Inflammatory macrophage treated with lipopolysaccharide for 1 hour (primary cell): ENCODE measurements at places on chromosomes 16 and 17.

DNA sequence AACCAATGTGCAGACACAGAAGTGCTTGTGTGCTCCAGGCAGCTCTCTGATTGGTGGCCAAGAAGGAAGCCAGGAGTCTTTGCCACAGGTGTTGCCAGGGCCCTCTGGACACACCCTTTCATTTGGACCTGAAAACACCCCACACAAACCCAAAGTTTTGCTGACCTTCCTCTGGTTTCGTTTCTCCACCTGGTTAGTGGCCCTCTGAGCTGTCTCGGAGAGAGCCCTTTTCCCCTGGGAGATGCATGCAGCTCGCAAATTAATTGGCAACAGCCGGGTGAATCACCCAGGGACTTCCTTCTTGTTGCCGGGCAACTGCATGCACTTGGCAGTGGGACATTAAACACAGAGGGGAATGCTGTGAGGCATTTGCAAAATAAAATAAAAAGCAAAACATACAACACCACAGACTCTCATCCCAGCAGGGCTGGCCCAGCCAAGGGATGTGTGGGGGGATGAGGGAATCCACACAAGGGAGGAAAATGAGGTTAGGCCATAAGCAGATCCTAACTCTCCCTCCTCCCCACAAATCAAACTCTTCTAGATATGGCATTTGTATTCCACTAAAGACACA lies 286.6 kb downstream of the SOX9 start:
- DNase-seq, result no peak

GRCh38 chr16:82895843-82896242 lies 269.1 kb downstream of the CDH13 start:
- no peak for DNase-seq

DNA sequence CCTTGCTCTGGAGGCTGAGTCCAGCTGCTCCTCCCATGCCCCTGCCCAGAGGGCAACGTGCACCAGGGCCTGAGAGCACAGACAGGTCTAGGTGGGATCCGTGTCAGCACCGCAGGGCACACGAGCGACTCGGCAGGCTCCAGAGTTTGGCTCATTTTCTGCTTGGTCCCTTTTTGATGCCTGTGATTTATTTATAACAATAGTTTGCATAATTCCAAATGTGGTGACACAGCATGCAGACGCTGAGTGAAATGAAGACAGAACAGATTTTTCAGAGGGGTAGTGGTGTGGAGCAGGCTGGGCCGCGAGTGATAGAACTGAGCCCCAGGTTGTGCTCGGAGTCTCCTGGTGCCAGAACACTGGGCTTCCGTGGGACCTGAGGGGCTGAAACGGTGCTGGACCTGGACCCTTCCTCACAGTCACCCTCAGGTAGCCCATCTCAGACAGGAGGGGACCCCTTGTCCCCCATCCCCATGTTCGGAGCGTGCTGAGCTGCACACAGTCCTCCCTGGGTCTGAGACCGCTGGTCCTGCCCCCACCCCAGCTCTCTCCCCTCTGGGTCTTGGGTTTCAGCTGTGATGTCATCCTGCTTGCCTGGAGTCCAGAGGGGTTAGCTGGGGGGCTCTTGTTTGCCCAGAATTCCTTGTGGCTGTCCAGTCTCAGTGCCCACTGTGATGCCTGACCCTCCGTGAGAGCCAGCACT lies 95.9 kb downstream of the METRNL start:
- DNase-seq, result no peak

DNA sequence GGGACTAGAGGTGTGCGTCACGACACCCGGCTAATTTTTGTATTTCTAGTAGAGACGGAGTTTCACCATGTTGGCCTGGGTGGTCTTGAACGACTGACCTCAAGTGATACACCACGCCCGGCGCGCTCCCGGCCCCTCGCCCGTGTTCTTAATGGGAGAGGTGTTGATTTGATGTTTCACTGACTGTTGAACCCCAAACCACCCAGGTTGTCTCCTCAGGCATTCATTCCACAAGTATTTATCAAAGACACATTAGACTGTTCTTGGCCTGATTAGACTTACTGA lies 1.4 kb downstream of the CENPN start:
- DNase-seq, result no peak

GRCh38 chr16:86625821-86626220 lies 47.5 kb downstream of the FOXL1 start:
- DNase-seq, result no peak

GRCh38 chr17:61152898-61153297 lies 246.7 kb upstream of the TBX2 start:
- DNase-seq, result no peak

DNA sequence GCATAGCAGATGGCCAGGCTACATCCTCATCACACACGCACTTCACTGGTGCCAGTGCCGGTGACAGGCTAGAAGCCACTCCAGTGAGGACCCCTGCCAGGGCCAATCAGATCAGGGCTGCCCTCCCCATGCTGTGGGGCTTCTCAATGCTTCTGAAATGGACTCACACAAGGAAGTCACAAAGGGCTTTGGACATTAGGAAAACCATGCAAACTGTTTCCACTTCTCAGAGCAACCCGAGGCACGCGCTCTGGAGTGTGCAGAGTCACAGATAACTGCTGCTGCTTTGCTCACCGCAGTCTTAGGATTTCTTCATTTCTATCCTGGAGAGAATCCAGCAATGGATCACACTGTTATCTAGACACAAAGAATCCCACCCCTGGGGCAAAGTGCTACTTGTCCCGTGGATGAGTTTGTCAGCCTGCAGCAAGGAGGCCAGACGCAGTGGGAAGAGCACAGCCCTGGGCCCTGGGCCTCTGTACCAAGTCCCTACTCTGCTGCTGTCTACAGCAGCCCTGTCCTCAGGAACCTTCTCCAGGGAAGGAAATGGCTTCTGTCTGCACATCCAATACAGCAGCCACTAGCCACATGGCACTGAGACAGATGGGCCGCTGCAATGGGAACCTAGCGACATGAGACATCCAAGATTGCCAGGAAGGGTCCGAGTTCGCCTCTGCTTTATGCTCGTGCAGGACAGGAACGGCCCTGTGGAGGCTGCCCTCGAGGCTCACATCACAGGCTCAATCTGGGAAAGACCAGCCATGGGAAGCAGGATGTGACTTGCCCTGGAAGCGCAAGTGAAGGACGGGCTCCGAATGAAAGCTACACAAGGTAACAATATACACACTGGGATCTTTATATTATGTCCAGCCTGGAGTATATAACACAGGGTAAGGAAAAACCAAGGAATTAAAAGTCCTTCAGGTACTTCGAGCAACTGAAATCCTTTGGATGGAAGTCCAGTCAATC lies 169.3 kb downstream of the ZFHX3 start:
- peak; percentile 49 for DNase-seq

DNA sequence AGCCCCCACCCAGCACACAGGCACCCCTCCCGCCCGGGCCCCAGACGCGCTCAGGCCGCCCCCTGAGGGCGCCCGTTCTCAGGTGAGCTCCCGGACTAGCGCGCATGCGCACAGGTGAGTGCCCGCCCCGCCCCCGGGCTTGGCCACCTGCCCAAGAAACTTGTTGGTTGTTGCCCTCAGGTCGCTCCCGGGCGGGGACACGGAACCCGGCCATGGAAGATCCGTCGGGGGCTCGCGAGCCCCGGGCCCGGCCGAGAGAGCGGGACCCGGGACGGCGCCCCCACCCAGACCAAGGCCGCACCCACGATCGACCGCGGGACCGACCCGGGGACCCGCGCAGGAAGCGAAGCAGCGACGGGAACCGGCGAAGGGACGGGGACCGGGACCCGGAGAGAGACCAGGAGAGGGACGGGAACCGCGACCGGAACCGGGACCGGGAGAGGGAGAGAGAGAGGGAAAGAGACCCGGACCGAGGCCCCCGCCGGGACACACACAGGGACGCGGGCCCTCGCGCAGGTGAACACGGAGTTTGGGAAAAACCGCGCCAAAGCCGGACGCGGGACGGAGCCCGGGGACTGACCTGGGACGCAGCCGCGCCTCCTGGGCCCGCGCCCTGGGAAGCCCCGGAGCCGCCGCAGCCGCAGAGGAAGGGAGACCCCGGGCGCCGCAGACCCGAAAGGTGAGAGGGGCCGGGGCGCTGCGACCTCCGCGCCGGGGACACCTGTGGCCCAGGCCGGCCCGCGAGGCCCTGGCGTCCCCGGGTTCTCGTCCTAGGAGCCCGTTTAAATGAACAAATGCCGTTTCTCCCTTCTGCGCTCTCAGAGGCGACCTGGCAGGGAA lies at the start of gene MARVELD3:
Gene MARVELD3 (plus strand): TSS at position 167 of the 840 bp plus-strand sequence. CDS start 46 bp downstream, at position 213.
- no peak for DNase-seq

DNA sequence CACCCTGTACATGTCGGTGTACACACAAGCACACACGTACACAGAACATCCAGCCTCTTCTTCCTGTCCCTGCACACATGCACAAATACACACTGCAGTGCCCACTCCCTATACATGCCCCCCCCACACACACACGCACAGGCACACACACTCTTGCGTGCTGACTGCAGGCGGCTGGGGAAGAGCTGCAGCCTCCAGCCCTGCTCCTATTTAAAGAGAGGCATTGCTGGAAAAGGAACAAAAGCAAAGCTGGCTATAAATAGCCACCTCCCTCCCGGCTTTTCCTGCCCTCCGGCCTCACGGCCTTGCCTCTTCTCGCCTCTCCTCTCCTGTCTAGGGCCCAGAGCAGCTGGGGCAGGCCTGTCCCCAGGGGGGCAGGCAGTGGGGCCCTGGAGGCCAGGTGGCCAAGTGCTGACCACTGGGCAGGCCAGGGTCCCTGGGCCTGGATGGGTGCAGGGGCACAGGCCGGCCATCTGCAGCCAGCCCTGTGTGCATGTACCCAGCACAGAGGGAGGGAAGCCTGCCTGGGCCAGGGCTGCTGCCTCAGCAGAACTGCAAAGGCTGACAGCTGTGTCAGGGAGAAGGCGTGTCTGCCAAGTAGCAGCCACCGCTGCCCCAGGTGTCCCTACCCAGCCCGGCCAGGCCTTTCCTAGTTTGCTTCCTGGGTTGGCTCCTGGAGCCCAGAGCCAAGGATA lies 25.4 kb downstream of the RTN4RL1 start:
- no peak for DNase-seq

DNA sequence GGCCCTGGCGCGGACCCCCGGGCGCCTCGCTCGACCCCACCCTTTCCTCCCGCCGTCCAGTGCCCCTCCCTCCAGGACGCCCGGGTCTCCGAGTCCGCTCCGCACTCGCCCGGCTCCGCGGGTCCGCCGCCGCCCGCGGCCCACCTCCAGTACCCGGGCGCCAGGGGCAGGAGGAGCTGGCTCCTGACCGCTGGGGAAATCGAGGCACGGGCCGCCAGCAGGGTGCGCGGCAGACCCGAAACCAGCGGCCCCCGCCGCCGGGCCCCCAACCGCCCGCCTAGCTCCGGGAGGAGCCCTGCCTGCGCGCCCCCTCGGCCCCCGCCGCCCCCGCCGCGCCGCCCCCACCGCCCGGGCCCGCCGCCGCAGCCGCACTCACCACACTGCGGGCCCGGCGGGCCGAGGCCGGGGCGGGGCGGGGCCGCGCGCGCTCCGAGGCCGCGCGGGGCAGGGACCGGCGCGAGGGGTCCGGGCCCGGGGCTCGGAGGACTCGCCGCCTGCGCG lies 333 bp downstream of the MAFG start:
- DNase-seq, result no peak

GRCh38 chr16:25031132-25031440 lies 15.9 kb upstream of the ARHGAP17 start:
- no peak for DNase-seq

DNA sequence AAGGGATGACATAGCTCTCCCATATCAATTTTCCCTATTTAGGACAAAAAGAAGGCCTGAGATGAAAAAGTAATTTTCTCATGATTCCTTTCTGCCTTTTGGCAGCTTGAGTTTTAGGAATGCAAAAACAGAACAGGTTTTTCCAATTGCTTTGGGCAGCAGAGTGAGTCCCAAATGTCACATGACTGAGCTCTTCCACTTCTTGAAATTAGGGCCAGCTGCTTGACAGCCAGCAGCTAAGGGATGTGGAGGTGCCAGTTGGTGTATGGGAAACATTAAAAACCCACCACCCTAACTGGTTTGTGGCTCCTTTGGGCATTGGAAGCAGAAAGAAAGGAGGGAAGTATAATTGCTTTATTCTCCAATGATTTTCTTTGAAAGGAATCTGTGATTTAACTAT lies 133.8 kb upstream of the FAM20A start:
- DNase-seq, result no peak

- no peak for DNase-seq
Measured at GRCh38 chr17:29800457-29800856, 129.6 kb downstream of the SSH2 start.

DNA sequence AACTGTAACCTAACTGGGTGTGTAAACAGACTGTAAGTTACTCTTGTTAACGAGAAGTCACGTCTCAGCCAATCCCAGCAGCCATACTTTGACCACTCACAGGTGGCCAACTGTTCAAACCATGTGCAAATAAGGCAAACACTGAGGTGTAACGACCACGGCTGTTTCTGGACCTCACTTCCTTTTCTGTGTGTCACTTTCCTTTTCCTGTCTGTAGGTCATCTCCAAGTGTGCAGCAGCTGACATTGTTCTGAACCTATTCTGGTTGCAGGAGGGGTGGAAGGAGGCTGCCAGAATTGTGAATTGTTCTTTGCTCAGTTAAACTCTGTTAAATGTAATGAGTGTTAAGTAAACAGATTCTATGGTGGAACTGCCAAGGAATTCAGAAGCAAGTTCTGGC lies 627.4 kb downstream of the KCNJ2 start:
- DNase-seq, result no peak

DNA sequence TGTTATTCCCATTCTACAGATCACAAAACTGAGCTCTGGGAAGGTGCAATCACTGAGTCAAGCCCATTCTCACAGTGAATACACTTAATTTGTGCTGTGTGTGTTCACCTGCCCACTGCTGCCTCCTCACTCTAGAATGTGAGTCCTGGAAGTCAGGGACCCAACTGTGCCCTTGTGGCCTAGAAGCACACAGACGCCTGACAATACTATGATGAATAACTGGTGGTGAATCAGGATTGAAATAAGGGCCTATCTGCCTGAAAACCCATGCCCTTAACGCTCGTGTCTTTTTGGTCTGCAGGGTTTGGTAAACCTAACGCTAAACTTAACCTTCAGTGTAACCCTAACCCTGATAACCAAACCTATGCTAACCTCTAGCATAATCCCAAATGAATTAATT lies 80.3 kb downstream of the ZNF423 start:
- no peak for DNase-seq

- DNase-seq, result no peak
Measured at GRCh38 chr17:13209081-13209480, 191.3 kb upstream of the ELAC2 start.

DNA sequence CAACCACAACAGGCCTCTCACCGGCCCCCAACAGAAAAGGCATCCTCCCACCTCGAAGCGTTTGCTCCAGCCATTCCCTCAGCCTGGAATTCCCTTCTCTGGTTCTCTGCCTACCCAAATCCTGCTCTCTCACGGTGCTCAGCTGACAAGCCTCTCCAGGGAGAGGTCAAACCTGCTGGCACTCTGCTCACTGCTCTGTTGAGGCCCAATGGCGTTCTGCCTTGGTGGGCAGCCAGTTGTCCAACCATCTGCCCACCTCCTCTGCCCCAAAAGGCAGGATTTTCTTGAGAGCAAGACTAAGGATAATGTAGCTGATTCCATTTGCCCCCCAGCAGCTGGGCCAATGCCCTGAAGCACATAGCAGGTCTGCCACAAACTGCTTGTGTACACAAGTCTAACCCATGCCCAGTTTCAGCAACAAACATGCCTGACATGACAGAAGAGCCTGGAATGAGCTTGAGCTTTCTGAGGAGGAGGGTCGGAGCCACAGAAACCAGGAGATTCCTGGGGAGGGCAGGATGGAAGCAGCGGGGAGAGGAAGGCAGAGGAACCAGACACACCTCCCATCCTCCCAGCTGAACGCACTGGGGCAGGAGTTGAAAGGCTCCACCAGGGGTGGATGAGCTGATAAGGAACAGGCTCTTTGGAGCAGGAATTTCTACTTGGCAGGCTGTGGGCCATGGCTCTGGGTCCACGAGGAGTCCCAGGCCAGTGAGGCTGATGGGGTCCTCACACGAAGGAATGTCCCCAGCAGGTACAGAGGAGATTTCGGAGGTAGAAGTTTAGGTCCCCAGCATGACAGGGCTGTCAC lies 23.9 kb downstream of the ARHGAP27 start:
- no peak for DNase-seq
